Suppressor macrophage (primary cell): ENCODE measurements at places on chromosomes 7 and 10.
A peak's percentile ranks its signal among the peaks of the same experiment; 100 is the strongest.

DNA sequence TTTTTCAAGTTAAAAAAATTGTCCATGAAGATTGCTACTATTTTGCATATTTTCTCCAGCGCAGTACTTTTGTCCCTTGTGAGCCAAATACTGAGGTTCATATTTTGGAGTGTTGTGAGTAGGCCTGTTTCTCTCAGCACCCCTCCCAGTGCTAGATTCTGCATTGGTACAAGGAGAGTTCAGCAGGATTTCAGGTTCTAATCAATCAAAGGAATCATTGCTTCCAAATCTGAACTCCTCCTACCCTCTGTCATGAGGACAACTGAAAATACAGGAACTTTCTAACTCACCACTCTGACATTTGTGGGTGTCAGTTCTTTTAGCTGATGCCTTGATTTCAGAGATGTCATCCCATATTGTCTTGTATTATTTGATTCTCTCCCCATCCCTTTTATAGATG lies 299.9 kb downstream of the FZD1 start:
- no peak for DNase-seq

GRCh38 chr7:473870-474604 lies 45.6 kb downstream of the PDGFA start:
- no peak for DNase-seq

DNA sequence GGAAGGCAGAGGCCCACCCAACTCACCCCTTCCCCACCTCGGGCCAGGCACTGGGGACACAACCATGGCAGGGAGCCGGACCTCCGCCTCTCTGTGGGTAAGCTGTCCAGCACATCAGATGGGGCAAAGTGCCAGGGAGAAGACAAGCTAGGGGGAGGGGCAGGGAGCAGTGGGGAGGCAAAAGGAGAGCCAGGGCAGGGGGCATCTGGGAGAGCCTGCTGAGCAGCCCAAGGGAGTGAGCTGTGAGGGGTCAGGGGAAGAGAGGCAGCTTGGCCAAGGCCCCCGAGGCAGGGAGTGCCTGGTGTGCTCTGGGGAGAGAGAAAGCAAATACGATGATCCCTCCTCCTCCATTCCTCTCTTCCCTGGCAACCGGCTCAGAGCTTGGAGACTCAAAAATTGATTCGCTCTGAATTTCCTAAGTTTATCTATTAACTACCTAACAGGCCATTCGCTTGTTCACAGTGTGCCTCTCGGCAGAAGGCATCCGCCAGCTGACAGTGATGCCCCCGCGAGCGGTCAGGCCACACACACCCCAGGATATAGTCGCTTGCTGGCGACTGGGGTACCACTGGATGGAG lies 4.5 kb downstream of the CAMK2B start:
- no peak for DNase-seq

GRCh38 chr10:71442000-71442399 lies 45.3 kb downstream of the CDH23 start:
- no peak for DNase-seq

GRCh38 chr7:156127166-156128134 lies 315.2 kb upstream of the SHH start:
- DNase-seq, result no peak

DNA sequence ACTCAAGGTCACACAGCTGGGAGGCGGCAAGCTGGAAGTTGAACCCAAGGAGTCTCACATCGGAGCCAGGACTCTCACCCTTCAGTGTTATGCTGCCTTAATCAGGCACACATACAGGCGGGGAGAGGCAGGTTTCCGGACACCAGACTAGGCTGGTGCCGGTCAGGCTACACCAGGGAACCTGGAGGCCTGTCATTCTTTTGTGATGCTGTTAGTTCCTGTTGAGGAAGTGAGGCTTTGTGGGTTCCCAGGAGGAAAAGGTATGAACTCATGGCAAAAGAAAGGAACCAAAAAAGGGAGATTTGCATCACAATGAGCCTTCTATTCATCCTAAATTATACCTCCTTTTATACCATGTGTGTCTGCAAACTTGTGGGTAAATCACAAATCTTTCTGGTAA lies 103.8 kb downstream of the TCF7L2 start:
- no peak for DNase-seq

DNA sequence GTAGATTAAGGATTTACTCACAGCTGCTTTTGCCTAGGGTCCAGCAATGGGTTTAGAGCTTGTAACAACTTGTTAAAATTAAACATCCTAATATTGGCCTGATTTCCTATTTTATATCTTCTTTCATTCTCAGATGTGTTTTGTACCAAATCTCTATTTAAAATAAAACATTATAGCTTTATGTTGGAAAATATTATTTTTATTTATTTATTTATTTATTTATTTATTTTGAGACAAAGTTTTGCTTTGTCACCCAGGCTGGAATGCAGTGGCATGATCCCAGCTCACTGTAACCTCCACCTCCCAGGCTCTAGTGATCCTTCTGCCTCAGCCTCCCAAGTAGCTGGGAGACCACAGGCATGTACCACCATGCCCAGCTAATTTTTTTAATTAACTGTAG lies 17.9 kb upstream of the PDSS1 start:
- no peak for DNase-seq

GRCh38 chr7:151891182-151891581 lies 14.3 kb upstream of the PRKAG2 start:
- DNase-seq, result no peak

DNA sequence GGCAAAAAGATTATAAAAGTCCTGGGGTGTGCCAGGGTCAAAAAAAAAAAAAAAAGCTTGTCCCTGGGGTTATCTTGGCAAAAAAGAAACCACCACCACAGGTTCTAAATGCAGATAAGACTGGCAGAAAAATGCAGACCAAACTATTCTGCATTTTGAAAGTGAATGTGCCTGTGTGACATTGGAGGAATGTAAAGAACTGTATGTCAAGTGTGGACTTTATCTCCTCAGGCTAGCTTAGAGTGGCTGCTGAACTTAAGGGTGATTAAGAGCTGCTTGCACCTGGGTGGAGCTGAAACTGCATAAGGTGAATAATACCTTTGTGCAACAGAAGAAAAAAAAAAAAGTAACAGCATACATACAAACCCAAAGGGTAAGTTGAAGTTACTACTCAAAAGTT lies 1.3 kb upstream of the NAPEPLD start:
- no peak for DNase-seq

DNA sequence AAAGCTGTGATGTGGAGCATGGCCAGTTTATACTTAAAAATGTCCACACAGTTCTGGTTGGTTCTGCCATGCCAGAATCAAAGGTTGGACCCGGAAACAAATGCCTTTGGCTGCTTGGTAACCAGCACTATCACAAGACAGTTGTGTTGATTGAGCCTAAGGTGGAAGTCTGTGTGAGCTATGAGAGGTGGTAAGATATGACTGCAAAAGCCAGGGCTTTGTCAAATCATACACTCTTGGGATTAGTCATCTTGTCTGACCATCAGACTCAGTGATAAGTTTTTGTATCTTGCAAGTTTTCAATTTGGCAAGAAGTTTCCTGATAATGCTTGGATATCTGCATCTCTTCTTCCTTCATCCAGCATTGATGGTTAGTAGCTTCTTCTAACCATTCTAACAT lies 35.5 kb downstream of the GPR141 start:
- DNase-seq, result no peak

DNA sequence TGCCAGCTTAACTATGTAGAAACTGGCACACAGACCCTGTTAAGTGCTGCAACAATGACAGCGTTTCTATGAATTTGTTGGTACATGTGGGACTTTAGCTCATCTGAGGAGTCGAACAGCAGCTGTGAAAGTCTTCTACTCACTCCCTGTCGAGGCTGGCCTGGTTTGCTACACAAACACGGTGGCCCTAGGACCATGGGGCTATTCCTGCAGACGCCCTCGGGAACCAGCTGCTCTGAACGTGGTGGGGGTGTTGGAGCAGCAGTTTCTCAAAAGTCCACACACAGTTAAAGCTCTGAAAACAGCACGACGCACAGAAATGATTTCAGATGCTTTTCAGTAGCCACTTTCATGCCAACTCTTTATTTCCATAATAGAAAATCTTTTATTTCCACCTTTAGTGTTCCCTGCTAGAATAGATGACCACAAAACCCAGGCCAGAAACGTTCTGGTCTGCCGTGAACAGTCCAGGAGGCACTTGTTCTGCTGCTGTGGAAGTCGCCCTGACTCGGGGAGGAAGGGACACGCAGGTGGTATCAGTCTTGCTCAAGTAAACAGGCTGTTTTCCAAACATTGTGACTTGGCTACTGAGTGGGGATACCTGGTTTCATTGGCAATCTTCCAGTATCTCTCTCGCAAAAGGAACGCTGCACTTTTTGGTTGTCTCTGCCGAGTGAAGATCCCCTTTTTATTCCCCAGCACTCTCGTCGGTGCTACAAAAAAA lies 21.5 kb downstream of the GUSB start:
- DNase-seq, result no peak

DNA sequence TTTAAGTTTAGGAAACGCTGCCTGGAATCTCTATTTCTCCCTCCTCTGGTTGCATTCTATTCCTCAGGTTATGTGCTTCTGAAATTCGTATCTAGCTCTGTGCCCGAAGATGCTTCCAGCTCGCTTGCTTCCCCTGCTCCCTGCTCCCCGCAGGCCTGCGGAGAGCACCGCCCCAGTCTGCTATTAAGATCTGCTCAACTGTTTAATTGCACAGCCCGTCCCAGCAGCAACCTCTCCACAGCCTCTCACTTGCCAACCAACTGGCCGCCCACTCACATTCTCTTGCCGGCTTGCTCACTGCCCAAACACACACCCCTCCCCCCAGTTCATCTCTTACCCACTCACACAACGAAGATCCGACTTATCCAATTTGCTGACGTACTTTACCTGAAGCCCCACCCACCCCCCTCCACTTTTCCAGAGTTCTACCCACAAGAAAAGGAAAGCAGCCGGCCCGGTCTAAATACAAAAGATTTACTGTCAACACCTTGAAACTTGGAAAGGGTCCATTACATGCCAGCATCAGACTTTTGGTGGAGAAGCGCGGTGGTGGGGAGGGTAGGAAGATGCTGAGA lies 167.3 kb upstream of the KLF14 start:
- DNase-seq, result peak; percentile 65
